ENCODE measurements at places on chromosomes 3 and 15.

- DNase-seq: no peak
Observed at GRCh38 chr3:149781741-149782140, 10.6 kb downstream of the ANKUB1 start.

DNA sequence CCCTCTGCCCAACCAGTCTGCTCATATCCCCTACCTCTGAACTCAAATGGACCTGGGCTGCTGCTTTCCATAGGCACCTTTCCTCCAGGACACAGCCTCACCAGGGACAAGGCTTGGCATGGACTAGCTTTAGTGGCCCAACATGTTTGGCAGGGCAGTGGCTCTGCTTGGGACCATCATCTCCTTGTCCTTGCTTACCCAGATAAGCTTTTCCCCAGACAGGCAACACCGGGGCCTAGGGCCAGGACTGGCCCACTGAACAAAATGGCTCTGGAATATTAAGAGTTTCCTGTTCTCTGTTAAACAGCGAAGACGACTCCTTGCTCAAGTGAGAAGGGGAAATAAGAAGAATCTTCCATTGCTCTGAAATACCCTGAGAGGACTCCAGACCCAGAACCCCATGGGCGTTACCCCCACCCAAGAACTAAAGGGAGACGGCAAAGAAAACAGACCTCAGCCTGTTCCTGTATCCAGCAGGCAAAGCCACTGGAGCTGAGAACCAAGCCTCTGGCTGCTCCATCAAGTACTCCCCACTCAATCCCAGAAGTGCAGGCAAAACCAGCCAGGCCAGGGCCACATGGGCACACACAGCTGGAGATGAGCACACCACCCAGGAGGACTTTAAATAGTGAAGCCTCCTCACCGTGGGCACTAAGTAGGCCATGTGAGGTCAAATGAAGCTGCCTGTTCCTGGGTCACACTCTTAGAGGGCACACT, 45.5 kb downstream of the CTNNB1 start:
- no peak for DNase-seq

DNA sequence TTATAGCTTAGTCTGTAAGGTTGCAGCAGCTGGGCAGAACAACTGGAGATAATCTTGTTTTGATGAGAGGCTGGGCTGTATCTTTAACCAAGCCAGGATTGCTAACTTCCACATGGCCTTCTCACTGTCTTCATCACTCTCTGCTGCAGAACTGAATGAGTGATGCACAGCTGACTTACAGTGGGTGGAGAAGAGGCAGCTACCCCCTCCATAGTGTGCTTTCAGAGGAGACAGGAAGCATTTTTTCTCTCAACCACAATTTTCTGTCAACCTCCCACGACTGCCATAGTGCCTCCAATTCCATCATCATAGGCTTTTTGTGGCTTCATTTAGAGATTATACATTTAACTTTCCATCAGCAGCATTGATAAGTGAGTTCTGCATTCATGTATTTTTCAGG, 168.2 kb downstream of the CLSTN2 start:
- DNase-seq: peak; percentile 4

DNA sequence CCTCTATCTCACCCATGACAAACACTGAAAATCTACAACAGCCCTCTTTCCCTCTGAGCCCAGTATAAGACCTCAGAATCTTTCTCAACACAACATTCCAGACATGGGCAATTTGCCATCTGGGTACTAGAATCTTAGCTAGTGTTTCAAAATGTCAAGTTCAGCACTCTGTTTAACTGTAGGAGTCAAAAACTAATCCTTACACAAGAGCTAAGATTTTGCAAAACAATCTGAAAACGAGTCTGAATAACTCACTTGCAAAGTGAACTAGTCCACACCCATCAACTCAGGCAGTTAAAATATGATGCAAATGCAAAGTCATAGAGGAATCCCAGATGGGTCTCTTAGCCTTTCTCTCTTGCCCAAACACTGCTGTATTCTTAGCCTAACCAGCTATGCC, 67.8 kb downstream of the GPR176 start:
- no peak for DNase-seq

DNA sequence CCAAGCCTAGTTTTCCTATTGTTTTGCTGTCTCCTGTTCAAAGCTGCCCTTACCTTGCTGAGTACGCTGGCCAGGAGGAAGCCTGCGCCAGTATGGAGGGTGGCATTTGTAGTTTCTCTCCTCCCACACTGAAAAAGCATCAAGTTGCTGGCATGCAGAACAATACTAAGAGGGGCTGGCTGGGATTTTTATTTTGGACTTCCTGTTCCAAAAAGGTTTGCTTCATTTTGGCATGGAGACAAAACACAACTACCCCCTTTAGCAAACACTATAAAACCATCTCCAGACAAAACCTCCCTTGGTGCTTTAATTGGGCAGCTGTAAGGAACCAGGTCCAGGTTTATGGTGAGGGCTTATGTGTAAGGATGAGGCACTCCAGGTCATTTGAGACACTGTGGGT, 457.6 kb downstream of the PDCD6IP start:
- DNase-seq: no peak
